Endothelial cell of umbilical vein (primary cell): ENCODE measurements at places on chromosomes 5 and 9. TPM values are rescaled to one million over a fixed set of nuclear protein-coding genes. Genes with fewer than 3 reads are reported as not detected.

SIMC1 gene
- 7.7 and 9.0 TPM in 2 replicates for polyA plus RNA-seq

TLX3 gene
- not detected in 2 replicates for polyA plus RNA-seq

RNF44 gene
- 19.8 and 24.4 TPM in 2 replicates for polyA plus RNA-seq

OTP gene
- not detected in 2 replicates for polyA plus RNA-seq

EGFLAM gene
- 0.96 and 1.2 TPM in 2 replicates for polyA plus RNA-seq

BOD1 gene
- 44.4 and 57.6 TPM in 2 replicates for polyA plus RNA-seq

GRCh38 chr9:113482991-113483675, 19.6 kb downstream of the RGS3 start:
- no peak for DNase-seq

GRCh38 chr5:139017624-139018023, 142.5 kb upstream of the LRRTM2 start:
- no peak for DNase-seq

- peak; percentile 78 for DNase-seq
Observed at GRCh38 chr5:123582550-123583285, 70.7 kb downstream of the CSNK1G3 start.

GRCh38 chr5:40238066-40238745, 441.5 kb upstream of the PTGER4 start:
- DNase-seq: no peak

GRCh38 chr9:4371108-4371507, 71.2 kb upstream of the GLIS3 start:
- peak; percentile 13 for DNase-seq

- no peak for DNase-seq
Observed at GRCh38 chr5:66617226-66617861, 21.2 kb downstream of the MAST4 start.

GRCh38 chr9:114505187-114506081, at the start of gene WHRN:
WHRN (minus strand) TSS chr9:114505473; CDS start chr9:114504801, 672 bp downstream.
- peak; percentile 83 for DNase-seq

GRCh38 chr9:88339317-88339716, 48.9 kb upstream of the SPIN1 start:
- no peak for DNase-seq

DNA sequence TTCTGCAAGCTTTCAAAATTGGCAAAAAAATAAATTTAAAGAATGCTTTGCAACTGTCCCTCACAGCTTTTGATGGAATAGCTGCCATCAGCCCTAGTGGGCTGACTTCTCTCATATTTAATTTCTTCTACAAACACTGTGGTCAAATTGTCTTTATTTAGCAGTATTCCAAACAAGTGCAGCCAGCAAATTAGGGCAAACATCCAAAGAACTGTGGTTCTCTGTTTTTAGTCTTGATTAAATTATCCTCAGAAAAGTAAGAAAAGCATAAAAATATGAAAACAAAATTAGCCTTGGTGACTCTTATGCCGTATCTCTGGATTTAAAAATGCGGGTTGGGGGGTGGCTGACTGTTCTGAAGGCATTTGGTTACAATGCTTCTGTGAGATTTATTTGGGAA, 95.8 kb upstream of the RETREG1 start:
- no peak for DNase-seq

- peak; percentile 42 for DNase-seq
Observed at GRCh38 chr5:135242021-135242865, 156.8 kb downstream of the MACROH2A1 start.

DNA sequence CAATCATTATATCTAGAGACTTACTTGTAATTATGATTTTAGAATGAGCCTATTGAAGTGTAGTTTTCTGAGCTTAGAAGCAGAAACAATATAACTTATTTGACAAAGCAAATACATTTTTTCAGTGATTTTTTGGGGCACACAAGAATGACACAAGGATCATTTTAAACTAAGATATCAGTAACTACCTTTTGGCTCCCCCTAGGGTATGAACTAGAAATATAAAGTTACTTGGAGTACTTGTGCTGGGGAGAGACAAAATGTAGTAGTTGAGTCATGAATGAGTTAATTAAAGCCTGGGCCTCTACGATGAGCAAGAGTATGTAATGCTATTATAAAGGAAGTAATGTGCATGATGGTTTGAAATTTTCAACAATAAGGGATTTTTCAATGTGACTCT, 1244.1 kb upstream of the ACO1 start:
- no peak for DNase-seq

DNA sequence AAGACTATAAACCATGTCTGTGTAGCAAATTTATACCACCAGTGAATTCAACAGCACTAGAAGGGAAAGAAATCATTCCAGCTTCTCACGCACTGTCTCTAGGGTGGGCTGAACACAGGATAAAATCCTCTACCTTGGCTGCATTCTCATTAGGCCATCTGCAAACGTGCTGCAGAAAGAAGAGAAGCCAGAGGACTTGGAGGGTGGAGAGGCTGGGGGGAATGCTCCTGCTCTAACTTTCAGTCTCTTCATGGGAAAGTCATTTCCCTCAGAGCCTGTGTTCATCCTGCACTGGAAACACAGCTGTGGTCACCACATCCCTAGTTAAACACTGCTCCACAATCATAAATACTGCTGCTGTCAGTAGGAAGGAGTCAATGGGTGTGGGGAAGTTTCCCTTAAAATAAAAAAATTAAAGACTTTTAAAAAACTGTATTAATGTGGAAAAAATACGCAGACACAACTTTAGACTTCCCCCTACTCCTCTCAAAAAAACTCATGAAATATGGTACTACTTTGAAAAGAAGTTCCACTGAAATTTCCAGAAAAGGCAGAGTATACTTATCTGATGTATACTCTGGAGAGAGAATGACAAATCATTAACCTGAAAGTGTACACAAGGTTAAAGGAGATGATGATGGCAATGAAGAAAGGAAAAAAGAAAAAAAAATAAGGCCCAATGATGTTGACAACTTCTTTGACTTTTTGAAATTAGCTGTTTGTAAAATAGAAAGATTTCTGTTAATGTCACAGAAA, 46.8 kb downstream of the LHFPL2 start:
- DNase-seq: peak; percentile 90

DNA sequence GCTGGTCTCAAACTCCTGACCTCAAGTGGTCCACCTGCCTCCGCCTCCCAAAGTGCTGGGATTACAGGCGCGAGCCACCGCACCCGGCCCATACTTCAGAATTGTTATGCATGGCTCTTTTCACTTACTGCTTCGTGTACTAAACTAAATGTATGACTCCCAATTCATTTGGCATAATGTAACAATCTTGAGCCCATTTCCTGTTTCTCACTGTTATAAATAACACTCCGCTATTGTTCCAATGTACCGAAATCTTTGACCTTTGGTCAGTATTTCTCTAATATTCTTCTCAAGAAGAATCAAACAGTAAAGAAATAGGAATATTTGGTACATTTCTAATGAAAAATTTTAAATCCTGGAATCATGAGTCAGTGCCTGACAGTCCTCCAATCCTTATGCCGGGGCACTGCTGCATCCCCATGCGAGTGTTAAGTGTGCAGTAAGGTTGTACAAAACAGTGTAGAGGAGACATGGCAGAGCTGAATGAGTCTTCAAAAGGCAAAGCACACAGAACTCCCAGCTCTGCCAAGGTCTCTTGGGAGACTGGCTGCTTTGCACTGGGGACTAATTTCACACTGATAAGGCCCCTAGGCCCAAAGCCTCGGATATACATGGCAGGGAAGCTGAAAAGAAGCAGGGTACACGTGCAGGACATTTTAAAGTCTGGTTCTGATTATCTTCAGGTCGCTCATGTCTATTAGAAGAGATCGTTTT, 58.4 kb downstream of the HABP4 start:
- peak; percentile 23 for DNase-seq

DNA sequence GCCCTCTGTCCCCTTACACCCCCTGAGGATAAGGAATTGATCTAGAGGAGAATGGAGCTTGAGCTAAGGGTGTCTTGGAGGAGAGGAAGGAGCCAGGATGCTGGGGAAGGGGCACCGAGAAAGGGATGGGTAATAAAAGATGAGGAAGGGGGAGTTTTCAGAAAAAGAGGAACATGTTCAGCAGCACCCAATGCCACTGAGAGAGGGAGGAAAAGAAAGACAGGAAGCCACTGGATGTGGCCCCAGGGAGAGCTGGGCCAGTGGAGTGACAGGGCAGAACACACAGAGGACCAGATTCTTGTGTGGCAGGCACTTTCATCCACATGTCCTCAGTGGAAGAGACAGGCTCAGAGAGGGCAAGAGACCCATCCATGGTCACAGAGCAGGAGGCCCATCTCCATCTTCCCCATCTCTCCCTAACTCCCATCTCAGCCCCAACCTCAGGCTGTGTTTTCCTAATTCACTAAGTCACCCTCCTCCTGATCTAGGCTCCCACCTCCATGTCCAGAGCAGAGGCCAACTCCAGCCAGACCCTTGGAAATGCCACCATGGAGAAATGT, 7.2 kb downstream of the PFN3 start:
- DNase-seq: no peak

DNA sequence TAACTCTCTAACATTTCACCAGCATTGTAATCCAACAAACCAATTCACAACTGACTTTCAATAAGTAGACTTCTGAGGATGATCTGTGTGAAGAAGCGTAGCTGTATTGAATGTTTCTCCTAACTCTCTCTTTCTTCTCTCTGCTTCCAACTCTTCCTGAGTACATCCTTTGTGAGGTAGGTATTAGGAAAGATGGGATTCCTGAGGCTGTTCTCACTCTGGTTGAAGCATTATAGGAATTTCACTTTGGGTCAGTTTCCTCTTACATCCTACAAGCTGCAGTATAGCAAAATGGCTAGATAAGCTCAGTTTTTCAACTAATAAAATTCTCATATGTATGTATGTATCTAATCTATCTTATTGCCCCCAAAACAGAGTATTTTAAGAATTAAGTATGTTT, 702.8 kb downstream of the CETN3 start:
- DNase-seq: no peak

- no peak for DNase-seq
Observed at GRCh38 chr5:61089351-61089750, 72.9 kb downstream of the SMIM15 start.

GRCh38 chr5:5116956-5117355, 23.2 kb upstream of the ADAMTS16 start:
- DNase-seq: no peak

DNA sequence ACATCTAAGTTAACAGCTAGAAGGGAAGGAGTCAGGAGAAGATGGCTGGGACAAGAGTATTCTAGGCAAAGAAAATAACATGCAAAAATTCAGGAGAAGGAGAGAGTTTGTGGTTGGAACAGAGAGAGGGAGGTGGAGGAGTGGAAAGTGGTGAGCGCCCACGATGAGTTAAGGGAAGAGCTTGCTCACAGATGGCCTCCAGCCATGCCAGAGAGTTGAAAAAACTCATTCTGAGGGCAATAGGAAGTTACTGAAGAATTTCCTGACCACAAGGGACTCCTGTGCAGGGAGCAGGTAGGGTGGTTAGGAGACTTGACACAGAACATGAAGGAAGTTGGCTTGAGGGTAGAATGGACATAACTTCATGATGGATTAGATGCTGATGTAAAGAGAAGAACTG, 159.7 kb downstream of the DOCK2 start:
- DNase-seq: no peak

DNA sequence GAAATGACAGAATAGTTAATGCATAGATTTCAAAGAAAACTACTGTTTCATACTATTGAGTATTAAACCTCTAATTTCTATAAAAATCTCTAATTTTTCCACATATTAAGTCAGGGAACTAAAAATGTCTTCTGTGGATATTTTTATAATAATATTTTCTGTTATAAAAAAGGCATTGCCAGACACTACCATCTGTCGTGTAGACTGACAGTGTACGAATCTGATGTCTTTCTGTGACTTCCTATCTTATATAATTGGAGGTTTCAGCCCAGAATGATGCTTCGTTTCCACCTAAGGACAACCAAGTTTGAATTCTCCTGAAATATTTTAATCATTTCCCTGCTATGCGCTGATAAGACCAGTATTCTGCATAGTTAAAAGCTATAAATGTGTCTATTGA, 456.6 kb upstream of the ARRDC3 start:
- no peak for DNase-seq

- DNase-seq: no peak
Observed at GRCh38 chr5:103452089-103452488, 110.5 kb downstream of the NUDT12 start.
